Smooth muscle cell of trachea (primary cell): ENCODE measurements at places on chromosomes 5 and 9. TPM values are rescaled to one million over a fixed set of nuclear protein-coding genes. Genes with fewer than 3 reads are reported as not detected.

MYOZ3 gene
- 0.44 and 1.5 TPM in 2 replicates for total RNA-seq

OTP gene
- total RNA-seq, result not detected in 2 replicates

SPATA9 gene
- 0.29 and 0.33 TPM in 2 replicates for total RNA-seq

PCDHB4 gene
- total RNA-seq, result 0.15 and 0.17 TPM in 2 replicates

NUTM2F gene
- total RNA-seq, result not detected in 2 replicates

ENTPD2 gene
- not detected in 2 replicates for total RNA-seq

PCDHB8 gene
- 0.50 TPM in 1 of 2 replicates, not detected in the other for total RNA-seq
